ENCODE measurements at places on chromosomes 6 and 20.

- DNase-seq, result no peak
These were observed 9.0 kb upstream of the ZNF292 start for GRCh38 chr6:87146363-87146762.

- no peak for DNase-seq
These were observed 545 bp upstream of the ASCC3 start for GRCh38 chr6:100881707-100882040.

GRCh38 chr6:13877051-13877450 is 47.7 kb upstream of the RNF182 start:
- DNase-seq, result no peak

DNA sequence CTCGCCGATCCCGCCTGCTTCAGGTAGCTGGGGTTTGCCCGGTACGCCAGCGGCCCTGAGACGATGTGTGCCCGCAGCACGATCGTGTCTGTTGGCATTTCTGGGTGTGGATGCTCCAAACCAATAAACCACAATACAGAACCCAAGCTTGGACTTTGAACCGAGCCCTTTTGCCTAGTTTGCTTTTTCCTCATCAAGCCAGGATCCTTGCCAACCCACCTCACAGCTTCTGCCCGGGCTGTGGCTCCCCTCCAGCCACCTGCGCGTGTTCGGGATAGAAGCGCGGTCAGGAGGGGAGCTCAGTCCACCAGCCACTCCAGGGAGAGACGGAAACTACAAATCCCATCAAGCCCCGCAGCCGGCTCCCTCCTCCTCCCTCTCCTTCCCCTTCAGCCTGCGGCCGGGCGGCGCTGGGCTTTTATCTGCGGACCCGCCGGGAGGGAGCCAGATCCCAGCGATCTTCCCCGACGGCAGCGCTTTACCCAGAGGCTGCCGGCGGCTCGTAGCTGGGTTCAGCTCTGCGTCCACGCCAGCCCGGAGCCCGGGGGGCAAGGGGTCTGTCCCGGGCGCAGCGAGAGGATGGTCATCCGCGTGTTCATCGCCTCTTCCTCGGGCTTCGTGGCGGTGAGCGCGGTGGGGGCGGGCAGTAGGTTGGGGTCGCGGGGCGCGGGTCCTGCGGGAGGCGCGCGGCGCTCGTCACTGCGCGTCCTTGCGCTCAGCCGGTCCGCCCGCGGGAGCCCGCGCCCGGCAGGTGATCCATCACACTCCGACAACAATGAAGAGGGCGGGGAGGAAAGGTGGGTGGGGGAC is at the start of gene SH3BGRL2:
Gene SH3BGRL2 (plus strand): TSS at position 447 of the 810 bp plus-strand sequence. CDS start 133 bp downstream, at position 580.
- no peak for DNase-seq

DNA sequence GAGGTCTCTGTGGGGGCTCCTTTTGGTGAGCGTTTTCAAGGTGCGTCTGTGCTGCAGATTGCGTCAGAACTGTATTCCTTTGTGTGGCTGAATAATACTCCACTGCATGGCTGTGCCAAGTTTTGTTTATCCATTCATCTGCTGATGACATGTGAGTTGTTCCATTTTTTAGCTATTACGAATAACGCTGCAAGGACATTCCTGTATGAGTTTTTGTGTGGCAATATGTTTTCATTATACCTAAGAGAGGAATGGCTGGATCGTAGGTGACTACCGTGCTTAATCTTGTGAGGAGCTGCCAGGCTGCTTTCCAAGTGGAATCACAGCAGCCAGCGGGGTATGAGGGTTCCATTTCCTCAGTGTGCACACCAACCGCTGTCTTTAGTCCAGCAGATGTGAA is 1.1 kb upstream of the DACT2 start:
- DNase-seq, result no peak

- no peak for DNase-seq
These were observed 352.1 kb upstream of the SOX4 start for GRCh38 chr6:21241231-21242130.

- DNase-seq, result no peak
These were observed 416 bp downstream of the PTPRK start for GRCh38 chr6:128519931-128520435.
